ENCODE measurements at places on chromosomes 2 and 18.

- DNase-seq = no peak
These were observed 128.5 kb upstream of the LGALSL start for GRCh38 chr2:64325477-64325851.

DNA sequence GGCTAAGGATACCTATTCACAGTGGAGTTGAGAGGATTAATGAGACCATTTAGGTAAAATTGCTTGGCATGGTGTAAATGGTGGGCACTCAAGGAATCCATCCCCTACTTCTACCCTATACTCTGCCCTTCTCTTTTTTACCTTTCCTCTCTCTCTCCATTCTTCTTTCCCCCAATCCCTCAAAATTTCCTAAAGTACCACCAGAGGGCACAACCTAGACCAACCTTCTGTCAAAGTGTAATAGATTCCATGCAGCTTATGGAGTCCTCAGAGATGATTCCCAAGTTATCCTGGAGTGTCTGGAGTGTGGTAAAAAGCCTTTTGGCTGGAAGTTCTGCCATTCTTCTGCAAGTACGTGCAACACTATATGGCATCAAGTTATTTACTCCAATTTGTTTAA, 33.0 kb upstream of the CCDC195 start:
- no peak for DNase-seq

DNA sequence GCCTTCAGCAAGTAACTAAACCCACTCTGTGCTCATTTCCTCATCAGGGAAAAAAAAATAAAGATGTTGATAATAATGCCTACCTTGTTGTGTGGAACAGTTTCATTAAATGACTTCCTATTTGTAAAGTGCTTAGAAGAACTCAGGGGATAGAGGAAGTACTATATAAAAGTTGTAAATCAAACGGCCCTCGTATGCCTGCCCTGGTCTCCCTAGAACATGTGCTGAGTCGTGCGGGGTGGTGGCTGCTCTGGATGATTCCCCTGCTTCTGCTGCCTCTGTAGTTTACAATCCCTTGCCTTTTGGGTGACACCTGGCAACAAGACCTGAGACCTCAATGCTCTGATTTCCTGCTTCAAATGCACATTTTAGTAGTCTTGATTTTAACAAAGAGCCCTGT, 170.0 kb downstream of the CERS6 start:
- DNase-seq = peak; percentile 29

GRCh38 chr2:69168950-69169654, 156.1 kb downstream of the ANTXR1 start:
- DNase-seq = no peak

DNA sequence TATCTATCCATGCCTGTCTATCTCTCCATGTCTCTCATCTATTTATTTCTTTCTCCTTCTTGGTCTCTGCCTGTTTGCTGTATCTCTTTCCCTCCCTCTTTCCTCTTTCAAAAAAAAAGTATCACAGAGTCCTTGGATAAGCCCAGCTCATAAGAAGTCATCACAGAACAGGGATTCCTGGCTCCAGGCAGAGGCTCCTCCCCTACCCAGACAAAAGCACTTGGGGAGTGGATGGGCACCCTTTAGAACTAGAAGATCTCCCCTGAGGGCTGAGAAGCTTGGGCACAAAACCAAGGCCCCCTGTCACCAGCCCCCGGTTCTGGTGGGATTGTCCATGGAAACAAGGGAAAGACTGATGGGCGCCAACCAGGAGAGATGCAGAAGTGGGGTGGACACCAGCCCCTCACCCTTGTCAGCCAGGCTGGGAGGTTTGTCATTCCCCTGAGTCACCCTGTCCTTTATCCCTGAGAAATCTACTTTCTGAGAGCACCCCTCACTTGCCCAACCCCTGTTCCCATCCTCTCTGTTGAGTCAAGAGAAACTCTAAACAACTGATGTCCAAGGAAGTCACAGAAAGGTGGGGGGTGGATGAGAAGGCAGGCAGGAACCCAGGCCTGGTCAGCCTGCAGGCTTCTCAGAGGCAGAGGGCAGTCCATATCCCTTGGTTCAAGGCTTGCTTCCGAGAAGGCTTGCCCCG, 127.1 kb downstream of the TNS1 start:
- DNase-seq = no peak

DNA sequence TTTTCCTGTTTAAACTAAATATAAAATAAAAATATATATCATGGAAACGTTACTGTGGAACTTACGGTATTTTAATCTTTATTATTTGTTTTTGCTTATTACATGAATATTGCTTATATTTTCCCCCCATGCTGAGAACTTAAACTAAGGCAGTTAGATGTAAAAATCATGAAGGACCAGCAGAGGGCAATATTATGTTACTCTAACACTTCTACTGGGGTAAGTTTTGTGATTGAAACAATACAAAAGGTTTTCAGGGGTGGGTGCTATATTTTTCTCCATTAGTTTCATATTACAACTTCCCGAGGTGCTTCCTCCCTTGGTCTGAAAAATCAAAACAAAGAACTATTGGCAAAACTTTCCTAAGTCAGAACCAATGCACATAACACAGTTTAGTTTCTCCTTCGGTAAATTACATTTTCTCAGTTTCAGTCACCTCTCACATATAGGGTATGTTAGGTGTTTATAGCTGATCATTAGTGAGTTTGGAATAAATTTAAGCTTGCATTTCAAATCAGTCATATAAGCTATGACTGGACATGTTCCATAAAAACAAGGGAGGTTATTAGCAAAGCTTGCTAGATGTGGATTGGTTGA, 54.8 kb downstream of the ZNF407 start:
- DNase-seq = peak; percentile 81
